ENCODE measurements at places on chromosomes 2 and 18.
A peak's percentile ranks its signal among the peaks of the same experiment; 100 is the strongest.

DNA sequence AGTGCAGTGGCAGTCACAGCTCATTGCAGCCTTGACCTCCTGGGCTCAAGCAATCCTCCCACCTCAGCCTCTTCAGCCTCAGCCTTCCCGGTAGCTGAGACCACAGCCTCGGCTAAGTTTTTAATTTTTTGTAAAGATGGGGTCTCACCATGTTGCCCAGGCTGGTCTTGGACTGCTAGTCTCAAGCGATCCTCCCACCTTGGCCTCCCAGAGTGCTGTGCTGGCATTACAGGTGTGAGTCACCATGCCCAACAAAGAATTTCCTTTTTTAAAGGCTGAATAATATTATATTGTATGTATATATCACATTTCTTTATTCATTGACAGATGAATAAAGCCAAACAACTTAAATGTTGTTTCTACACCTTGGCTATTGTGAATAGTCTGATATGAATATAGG lies 42.5 kb downstream of the MOB4 start:
- DNase-seq: no peak

DNA sequence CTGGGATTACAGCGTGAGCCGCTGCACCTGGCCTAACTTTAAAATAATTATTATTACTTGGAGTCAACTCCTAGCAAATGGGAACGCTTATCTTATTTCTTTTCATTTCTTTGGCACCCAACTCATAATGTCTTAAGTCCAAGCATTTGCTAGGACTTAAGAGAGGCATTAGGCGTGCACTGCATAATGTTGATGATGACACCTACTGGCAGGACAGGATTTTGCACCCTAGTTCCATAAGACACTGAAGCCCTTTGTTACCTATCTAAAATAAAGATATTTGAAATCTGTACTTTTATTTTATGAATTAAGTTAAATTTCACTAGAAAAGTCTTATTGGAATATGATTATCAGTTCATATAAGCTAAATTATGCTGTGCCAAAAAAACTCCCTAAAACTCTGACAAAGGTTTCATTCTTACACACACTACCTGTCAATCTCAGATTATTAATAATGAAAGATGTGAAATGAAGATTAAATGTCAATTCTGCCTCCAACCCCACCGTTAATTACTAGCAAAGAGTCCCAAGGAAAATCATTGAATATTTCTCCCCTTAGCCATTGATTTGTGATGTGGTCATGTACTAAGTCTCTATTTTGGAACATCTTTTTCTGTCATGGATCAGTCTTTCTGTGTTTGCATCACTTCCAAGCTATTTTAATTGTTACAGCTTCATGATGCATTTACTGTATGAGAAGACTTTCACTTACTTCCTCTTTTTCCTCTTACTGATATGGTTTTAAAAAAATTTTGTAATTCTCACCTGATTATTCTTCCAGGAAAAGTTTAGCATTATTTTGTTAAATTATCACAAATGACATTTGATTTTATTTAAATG lies 12.7 kb upstream of the CDH2 start:
- no peak for DNase-seq

DNA sequence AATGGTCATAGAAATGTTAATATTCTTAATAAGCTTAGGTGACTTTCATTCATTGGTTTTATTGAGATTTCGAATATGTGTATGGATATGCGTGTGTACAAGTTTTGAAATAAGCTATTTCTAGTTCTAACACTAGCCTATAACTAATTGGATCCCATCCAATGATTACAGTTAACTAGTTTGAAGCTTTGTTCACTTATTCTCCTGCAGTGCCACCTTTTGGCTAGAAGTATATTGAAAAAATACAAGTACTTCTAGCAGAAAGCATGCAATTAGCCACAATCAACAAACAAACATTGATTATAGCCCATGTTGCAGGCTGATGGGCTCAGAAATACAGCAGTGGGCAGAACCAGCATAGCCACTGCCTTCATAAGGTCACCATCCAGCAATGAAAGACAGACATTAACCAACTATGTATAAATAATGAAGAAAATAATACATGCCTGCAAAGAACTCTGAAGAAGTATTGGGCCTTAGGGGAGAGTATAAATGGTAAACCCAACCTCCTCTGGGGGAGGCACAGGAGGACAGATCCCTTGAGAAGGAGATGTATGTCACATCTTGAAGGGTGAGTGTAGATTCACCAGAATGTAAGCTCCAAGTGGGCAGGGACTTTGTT lies 5.1 kb upstream of the PIEZO2 start:
- peak; percentile 36 for DNase-seq

- DNase-seq: no peak
Measured at GRCh38 chr2:189658306-189659212, 2.7 kb upstream of the ASNSD1 start.

DNA sequence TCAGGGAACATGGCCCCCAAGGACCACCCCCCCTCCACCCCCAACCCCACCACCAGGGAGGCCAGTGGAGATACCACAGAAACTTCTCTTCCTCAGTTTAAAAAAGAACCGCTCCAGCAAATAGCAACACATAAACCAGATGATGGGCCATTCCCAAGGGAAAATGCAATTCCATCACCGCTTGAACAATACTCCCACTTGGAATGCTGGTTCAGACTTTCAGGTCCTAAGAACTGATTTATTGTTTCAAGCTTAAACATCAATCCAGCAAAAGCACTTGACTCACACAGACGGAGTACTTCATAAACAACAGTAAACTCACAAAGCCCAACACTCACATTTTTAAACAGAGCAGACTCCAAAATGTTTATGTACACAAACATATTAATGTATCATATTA lies 6.9 kb downstream of the HDAC4 start:
- DNase-seq: no peak

GRCh38 chr2:31037058-31037457 lies 101.2 kb downstream of the GALNT14 start:
- DNase-seq: no peak

DNA sequence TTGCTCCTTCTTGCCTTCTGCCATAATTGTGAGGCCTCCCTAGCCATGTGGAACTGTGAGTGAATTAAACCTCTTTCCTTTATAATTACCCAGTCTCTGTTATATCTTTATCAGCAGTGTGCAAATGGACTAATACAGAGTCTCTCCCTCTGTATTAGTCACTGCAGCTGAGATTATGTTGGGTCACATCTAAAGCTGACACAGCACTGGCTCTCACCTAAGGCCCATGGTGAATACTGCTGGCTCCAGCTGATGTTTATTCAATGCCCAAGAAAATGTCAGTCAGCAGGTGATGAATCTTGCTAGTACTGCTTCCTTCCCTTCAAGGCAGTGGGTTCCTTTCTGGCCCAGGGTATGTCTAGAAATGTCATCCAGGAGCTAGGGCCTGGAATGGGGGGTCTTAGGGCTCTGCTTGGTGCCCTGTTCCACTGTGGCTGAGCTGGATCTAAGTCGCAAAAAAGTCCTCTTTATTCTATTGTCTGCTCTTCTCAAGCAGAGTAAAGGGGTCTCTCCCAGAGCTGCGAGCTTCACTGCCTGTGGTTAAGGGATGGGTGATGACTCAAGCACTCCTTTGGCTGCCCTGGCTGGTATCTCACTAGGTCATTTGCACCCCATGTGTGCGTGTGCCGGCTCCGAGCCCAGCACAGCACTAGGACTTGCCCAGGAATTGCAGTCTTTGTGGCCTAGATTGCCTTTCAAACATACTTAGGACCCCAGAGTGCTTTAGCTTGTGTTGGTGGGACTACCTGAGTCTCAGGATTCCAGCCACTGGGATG lies 29.9 kb downstream of the PPP1R1C start:
- DNase-seq: no peak

GRCh38 chr18:11324956-11325882 lies 175.8 kb upstream of the PIEZO2 start:
- DNase-seq: no peak

DNA sequence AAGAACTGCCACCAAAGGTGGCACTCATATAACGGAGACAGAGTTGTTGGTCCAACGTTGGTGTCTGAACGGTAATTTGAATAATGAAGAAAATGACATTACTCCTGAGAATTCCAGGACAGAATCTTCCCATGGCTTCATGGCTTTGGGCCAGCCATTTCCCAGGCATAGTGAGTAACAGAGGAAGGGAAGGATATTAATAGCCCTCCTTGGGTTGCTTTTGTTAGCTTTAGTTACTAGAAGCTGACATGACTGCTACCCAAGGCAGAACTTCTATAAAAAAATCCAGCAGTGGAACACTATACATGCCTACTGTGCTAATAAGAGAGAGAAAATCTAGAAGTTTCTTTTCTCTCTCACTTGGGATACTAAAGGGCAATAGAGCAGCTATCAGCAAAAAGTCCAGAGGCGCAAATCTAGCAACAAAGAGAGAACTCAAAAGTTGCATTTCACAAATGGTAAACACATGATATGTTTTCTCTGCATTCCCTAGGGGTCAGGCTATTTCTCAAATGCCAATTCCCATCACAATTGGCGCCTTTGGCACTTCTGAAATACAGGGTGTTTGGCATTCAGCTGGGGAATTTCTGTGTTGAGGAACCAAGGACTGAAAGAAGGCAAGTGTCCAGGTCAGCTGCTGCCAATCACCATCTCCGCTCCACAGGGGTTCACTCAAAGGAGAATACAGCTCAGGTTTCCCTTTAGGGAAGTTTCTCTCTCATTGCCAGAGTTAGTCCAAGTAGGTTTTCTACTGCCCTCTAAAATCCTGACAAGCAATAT lies 160.8 kb upstream of the KYNU start:
- peak; percentile 75 for DNase-seq

- DNase-seq: no peak
Measured at GRCh38 chr2:443741-444140, 155.8 kb upstream of the ALKAL2 start.

- DNase-seq: no peak
Measured at GRCh38 chr2:199223791-199224190, 233.9 kb downstream of the SATB2 start.

- DNase-seq: no peak
Measured at GRCh38 chr2:150997066-150997465, 264.6 kb downstream of the RBM43 start.

DNA sequence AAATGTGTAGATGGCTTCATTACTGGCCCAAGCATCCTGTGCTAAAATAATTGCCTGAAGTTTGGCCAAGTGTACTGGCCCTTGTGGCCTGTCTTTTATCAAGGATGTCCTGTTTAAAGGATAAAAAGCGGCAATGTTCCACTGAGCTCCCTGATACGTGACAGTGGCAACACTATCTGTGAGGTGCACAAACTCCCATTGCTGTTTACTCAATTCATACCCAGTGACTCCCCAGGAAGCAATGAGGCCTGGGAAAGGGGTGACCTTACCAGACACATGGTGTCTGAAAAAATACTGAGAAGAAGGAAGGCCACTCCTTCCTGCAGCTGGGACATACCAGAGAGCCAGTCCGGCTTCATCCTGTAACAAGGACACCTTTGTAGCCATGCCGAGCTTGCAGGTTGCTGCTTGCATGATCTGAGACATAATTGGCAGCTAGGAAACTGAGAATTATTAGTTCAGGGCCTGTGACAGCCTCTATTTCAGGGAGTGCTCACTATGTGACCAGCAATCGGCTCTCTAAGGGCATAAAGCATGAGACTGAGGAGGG lies 198.5 kb upstream of the LRATD1 start:
- no peak for DNase-seq

DNA sequence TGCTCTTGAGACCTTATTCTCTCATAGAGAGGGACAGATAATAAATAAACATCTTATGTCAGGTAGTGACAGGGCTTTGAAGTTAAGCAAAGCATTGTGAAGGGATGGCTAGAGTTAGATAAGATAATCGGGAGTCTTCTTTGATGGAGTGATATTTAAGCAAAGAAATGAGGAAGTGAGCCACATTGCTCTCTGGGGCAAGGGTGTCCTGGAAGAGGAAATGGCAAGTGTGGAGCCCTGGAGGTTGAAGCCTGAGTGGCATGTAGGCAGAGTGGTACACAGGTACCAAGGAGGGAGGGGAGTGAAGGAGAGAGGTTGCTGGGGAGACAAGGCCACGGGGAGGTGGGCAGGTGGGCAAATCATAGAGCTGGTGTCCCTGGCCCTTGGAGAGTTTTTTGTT lies 110.2 kb downstream of the CTAGE1 start:
- DNase-seq: no peak

GRCh38 chr2:159737292-159737916 lies 25.1 kb downstream of the MARCHF7 start:
- DNase-seq: no peak
